Naive B cell (primary cell): ENCODE measurements at places on chromosomes 5 and 9. TPM values are rescaled to one million over a fixed set of nuclear protein-coding genes. Genes with fewer than 3 reads are reported as not detected.

- peak; percentile 48 for DNase-seq
Observed at GRCh38 chr5:40406741-40407211, 272.9 kb upstream of the PTGER4 start.

DNA sequence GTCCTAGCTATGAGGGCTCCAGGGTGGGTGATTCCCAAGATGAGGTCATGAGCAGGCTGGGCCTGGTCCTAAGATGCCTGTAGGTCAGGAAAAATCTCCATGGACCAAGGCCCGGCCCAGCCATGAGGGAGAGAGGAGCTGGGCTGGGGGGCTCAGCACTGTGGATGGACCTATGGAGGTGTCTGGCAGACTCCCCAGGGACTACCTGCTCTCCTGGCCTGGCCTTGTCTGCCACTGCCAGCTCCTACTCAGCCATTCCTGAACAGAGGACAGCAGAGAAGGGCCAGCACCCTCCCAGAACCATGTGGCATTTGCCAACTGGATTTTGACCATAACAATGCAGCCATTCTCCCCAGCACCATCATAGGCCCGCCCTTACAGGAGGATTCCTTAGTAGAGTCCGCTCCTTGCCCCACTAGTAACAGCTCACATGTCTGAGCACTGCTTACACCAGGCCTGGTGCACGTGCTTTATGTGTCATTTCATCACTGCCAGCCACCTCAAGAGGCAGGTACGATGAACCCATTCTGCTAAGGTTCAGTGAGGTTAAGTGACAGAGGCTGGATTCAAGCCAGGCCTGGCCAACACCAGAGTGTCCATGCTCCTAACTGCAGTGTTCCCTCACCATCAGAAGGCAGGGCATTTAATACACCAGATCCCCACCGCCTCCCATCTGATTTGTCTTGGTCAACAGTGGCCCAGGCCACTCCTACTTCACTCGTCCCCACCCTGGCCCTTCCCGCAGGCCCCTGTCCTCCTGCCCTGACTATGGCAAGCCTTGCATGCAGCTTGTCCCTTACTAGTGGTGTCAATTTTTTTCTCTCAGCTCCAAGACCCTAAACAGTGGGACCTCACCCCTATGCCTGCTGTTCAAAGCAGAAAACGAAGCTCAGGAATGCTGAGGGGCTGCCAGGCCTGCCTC, 669 bp downstream of the IL13 start:
- DNase-seq: no peak

GRCh38 chr9:72971411-72971810, 18.6 kb upstream of the ALDH1A1 start:
- DNase-seq: no peak

DNA sequence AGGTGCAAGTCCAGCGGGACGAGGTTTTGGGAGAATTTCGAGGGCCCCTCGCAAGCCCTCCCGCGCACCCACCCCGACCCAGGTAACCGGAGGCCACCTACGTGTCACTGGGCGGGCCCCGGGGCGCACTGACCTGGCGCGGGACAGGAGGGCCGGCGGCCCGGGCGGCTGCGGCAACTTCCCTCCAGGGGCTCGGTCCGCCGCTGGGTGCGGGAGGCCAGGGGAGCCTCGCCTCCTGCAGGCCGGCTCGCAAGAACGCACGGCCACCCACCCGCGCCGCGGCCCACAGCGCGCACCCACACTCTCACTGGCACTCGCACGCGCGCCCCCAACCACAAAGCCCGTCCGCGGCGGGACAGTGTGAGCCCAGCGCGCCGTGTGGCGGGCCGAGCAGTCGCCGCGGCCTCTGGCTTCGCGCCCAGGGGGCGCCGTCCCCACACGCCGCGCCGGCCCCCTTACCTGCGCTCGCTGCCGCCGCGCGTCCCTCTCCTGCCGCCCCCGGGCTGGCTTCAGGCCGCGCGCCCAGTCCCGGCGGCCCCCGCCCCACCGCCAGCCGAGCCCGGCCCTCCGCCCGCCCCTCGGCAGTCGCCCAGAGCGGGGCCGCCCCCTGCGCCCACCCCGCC, 451 bp downstream of the LPAR1 start:
- no peak for DNase-seq

DNA sequence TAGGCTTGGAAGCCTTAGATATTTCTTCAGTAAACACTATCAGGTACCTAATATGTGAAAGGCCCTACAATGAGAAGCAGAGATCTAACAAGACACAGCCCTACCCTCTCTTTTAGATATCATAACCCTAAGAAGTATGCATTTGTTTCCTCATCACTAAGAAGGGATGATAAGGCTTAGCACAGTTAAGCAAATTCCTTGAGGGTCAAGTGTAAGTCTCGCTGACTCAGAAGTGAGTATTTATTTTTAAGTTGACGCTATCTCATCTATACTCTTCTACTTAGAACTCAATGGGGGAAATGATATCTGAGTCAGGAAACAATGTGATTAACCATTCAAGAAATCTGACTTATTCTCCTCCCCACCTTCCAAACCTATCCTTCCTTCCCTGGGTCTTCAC, 149.7 kb downstream of the ESM1 start:
- no peak for DNase-seq

The MUSK gene
- not detected for polyA plus RNA-seq

DNA sequence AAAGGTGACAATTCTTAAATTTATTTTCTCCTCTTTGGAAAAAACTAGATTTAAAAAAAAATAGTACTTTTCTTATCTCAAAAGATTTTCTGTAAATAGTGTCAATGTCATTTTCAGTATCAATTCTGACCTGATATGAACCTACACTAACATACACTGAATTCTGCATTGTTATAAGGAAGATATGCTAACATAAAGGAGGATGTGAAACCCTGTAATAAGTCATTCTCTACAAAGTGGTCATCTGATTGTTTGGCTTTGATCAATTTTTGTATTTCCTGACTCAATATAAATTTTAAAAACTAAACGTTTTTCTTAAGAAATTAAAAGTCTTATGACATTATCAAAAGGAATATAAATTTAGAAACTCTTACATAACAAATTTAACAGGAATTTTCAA, 233.6 kb upstream of the EDIL3 start:
- DNase-seq: no peak

DNA sequence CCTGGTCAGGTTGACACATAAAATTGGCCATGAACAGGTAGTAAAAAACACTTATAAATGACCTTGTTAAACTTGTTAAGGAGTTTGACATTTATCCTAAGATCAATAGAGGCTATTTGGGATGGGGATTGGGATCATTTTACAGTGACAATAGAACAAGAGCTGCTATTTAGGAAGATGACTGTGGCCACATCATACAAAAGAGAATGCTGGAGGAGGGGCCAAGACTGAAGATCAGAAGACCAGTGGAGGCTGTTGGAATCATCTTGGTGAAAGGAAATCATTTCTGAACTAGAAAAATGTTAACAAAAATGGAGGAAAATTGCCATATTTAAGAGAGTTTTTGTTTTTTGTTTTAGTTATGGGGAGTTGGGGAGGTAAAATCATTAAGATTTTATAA, 304.8 kb upstream of the TLE4 start:
- no peak for DNase-seq

DNA sequence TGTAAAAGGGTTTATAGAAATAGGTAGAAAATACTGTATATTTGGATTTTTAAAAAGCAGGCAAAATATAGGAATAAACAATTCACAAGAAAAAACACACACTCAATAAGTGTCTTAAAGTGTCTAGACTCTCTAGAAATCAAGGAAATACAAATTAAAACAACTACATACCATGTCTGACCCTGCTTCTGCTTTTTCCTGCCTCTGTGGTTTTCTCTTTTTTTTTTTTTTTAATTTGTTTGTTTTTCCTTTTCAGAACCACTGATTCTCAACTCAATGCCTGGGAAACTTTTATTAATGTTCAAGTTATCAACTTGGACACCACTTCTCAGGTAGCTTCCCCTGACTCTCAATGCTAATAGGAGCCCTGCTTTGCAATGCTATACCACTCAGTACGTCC, 25.5 kb upstream of the TAS2R1 start:
- DNase-seq: no peak

- DNase-seq: no peak
Observed at GRCh38 chr5:159680095-159680494, 236.2 kb upstream of the ADRA1B start.

The CD274 gene
- 0.40 TPM for polyA plus RNA-seq

GRCh38 chr9:117957267-117957666, 253.1 kb downstream of the TLR4 start:
- DNase-seq: no peak

The MAST4 gene
- polyA plus RNA-seq: 1.3 TPM

The BNC2 gene
- not detected for polyA plus RNA-seq

- DNase-seq: no peak
Observed at GRCh38 chr5:109923205-109923604, 233.5 kb downstream of the MAN2A1 start.

DNA sequence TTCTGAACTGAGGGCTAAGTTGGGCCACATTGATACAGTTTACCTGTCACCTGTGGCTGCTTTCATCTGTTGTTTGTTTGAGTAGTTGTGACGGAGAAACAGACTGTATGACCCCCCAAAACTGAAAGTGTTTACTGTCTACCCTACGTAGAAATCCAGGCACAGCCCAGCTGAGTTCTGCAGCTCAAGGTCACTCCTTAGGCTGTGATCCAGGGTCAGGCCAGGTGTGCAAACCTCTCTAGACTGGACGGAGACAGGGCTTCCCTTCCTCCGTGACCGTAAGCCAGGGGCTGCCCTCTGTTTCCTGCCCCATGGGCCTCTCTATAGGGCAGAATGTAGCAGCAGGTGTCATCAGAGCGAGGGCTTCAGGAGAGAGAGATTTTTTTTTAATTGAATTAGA, 207.9 kb upstream of the OTULINL start:
- no peak for DNase-seq

The CDH9 gene
- not detected for polyA plus RNA-seq

DNA sequence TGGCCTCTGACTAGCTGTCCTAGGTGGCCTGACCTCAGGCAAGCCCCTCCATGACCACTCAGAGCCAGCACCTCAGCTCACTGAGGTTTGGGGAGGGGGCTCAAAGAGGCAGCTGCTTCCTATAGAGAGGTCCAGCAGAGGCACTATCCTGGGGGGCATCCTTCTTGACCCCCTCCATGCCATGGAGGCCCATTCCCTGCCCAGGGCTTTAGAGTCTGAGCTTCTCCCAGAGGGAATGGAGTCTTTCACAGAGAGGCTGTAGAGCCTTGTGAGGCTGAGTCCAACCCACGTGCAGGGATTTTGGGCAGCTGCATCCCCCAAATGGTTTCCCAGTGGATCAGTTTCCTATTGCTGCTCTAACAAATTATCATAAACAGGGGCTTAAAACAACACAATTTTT, 16.9 kb downstream of the IRF1 start:
- DNase-seq: no peak

DNA sequence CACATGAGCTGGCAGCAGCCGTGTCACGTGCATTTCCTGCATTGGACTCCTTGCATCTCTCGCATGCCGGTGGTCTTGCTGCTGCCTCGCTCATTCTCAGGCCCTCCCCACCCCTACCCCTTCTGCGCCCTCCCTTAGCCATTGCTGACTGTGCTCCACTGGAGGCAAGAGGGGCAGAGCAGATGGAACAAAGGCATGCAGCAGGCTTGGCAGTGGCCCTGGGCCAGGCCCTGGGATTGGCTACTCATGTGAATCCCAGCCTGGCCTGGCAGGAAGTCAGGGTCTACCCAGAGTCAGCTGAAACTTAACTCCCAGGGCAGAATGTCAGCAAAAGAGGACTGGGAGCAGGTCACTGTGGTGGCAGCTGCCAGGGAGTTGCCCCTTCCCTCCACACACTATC, 62.3 kb downstream of the TSTD2 start:
- DNase-seq: no peak

DNA sequence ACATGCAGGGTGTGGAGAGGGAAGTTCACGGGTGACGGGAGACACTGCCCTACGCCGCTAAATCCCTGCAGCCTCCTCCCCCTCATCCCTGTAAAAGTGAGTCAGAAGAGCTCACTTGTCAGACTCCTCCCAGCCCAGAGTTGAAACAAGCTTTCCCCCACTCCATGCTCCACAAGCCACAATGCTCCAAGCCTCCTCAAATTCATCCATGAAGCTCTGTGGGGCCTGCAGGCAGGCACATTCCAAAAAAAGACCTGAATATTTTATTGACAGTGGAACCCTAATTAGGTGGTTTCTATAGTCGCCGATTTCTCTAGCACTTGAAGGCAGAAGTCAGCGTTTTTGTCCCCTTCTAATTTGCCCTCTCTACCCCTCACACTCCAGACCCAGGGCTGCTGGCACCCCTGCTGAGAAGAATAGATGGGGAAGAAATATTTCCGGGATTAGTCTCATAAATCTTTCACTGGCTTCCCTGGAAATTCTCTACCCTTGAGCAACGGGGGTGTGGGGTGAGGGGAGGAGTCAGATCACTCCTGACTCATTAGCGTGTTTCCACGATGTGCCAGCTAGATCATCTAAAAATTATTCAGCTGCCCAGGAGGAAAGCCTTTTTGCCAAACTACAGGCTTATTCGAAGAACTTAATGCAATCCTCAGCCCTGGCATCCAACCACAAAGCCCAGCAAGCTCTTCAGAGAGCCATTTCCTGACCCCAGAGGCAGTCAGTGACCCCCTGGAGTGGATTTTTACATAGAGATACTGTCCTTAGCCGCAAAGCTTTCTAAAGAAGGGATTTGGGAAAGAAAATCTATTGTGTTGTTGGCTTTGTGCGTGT, 97.1 kb downstream of the ENC1 start:
- no peak for DNase-seq

- no peak for DNase-seq
Observed at GRCh38 chr9:459491-460444, 245.1 kb downstream of the DOCK8 start.

DNA sequence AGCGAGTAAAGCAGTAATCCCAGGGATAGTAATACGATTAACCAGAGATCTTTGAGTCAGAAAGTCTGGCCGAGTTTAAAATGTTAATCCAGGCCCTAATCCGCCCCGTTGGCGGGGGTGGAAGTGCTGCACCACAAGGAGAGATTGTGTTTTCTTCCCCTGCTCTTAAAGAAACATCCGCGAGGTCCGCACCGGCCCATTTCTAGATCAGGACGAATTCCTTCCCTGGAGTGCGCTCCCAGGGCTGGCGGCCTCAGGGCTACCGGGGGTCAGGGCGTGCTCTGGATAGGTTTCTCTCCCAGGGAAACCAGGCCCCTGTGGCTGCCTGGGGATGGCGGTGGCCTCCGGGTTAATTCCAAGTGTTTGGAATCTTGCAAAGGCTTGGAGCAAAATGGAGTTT, 9.3 kb upstream of the NEUROG1 start:
- DNase-seq: no peak

The RLN2 gene
- polyA plus RNA-seq: 5.8 TPM

The TMEM38B gene
- polyA plus RNA-seq: 39.7 TPM

DNA sequence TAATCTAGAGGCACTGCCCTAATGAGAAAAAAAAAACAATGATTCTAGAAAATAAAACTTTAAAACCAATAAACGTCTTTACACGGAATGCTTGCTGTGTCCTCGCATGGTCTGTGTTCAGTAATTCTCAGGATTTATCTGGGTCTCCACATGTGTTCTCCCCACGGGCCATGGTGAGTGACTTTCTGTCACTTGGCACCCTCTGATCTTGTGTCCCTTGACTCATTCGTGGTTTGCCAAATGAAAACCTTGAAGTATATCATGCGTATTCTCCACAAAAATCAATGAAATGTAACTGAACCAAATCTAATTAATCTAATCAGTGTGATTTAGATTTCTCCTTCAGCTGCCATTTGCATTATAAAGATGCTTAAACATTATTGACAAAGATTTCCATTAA, 48.0 kb downstream of the UBE2QL1 start:
- DNase-seq: no peak

GRCh38 chr9:107862323-107862722, 372.8 kb upstream of the KLF4 start:
- no peak for DNase-seq
